ENCODE measurements at places on chromosomes 6 and 20.

GRCh38 chr6:1821513-1822183 lies 211.9 kb downstream of the FOXC1 start:
- H3K4me1 ChIP-seq, result peaks cover 10% of the 10 kb centered on the region
- H3K27ac ChIP-seq, result no peak overlapping the region
- H3K4me3 ChIP-seq, result no peak overlapping the region
- DNase-seq, result no peak
- no peaks in the 10 kb centered on the region for H3K36me3 ChIP-seq

- no peaks in the 10 kb centered on the region for H3K36me3 ChIP-seq
- no peak overlapping the region for H3K27ac ChIP-seq
- H3K4me1 ChIP-seq, result no peaks in the 10 kb centered on the region
- H3K27me3 ChIP-seq, result no peaks in the 10 kb centered on the region
Observed at GRCh38 chr6:23055523-23055922, 486.2 kb downstream of the HDGFL1 start.

DNA sequence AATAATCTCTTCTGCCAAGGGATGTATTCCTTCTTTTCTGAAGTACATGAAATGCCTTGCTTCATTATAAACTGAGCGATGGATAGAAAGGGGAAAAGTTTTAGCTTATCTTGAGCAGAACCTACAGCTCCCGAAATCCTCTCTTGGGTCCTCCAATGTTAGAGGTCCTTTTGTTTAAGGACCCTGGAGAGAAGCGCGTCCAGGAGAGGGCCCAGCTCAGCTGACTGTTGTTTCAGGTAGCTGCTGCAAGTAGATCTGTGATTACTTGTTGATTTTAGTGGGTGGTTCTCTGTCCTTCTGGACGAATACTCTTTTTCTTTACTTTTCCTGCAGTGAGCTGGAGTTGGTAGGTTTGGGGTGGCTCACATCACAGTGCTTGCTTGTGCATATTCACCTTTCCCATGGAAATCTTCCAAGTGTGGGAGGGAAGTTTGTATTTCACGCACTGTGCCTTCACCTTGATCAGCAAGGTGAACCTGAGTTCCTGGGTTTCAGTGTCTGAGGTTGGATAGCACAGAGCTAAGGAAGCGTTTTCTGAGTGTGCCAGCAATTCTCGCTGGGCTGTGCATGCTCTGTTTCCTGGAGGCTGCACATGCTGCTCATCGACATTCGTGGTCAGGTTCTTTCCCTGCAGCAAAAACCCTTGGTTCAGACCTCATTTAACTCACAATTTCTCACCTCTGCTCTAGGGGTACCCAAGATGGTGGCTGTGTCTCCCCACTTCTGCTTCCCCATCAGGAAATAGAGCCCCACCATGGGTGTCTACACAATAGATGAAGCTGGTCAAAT lies 176.3 kb downstream of the JARID2 start:
- H3K27me3 ChIP-seq, result no peaks in the 10 kb centered on the region
- no peaks in the 10 kb centered on the region for H3K36me3 ChIP-seq
- no peak for DNase-seq
- H3K27ac ChIP-seq, result no peak overlapping the region
- no peaks in the 10 kb centered on the region for H3K4me1 ChIP-seq

GRCh38 chr6:126764104-126764503 lies 354.4 kb upstream of the RSPO3 start:
- DNase-seq, result no peak
- H3K27me3 ChIP-seq, result no peaks in the 10 kb centered on the region
- no peak overlapping the region for H3K27ac ChIP-seq
- no peaks in the 10 kb centered on the region for H3K36me3 ChIP-seq
- no peaks in the 10 kb centered on the region for H3K4me1 ChIP-seq

DNA sequence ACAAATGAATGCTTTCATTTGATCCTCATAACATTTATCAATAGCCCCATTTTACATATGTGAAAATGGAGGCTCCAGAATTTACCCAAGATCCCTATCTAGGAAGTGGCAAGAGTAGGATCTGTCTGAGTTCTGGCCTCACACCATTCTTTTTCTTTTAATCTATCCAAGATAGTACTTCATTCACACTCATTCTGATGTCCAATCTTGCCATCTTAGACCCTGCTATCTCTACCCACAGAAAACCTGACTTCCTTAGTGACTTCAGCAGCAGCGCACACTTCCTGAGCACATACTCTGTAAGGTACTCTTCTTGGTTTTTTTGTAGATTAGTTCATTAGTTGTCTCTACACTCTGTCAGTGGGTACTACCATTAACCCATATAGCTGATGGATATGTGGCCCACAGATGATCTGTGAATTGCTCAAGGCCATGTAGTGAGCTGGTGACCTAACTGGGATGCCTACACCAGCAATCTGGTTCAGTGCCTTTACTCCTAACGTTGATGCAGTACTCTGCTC lies 36.3 kb downstream of the COX4I2 start:
- no peak overlapping the region for H3K27ac ChIP-seq
- no peaks in the 10 kb centered on the region for H3K27me3 ChIP-seq
- DNase-seq, result no peak
- peaks cover 67% of the 10 kb centered on the region for H3K4me1 ChIP-seq
- no peak overlapping the region for H3K4me3 ChIP-seq
- H3K36me3 ChIP-seq, result no peaks in the 10 kb centered on the region

All from pancreas (tissue), 10 donors.